ENCODE measurements at places on chromosomes 11 and 22. TPM values are rescaled to one million over a fixed set of nuclear protein-coding genes. Genes with fewer than 3 reads are reported as not detected.

The CHRM1 gene
- total RNA-seq, result 0.39 TPM

The APOL4 gene
- 4.3 TPM for total RNA-seq

The PDGFD gene
- total RNA-seq, result 8.1 TPM

The PTPN5 gene
- 10.2 TPM for total RNA-seq

The FOLR2 gene
- total RNA-seq, result 8.7 TPM

The FBLN1 gene
- total RNA-seq, result 42.2 TPM

The CRYBB3 gene
- 0.63 TPM for total RNA-seq

The C11orf52 gene
- 2.0 TPM for total RNA-seq

The SAMM50 gene
- total RNA-seq, result 50.3 TPM

The GPHA2 gene
- total RNA-seq, result 9.4 TPM

DNA sequence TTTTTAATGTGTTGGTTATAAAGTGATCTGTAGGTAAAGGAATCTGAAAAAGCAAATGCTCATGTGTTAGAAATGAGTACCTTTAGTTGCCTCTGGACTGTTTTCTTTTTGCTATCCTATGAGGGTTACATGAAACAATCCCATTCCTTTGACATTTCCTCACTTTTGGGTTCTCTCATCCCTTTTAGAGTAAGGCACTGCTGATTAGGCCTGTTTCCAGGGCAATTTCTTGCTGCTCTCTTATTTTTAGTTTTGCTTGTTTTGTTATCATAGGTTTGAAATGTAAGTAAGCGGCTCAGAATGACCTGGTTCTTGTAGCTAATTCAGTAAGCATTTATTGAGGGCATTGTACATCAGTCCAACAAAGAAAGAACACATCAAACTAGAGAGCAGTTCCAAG is 138.9 kb downstream of the DDX10 start:
- H3K36me3 ChIP-seq, result no peaks in the 10 kb centered on the region
- no peaks in the 10 kb centered on the region for H3K27me3 ChIP-seq
- DNase-seq, result no peak
- no peak overlapping the region for H3K4me3 ChIP-seq
- H3K4me1 ChIP-seq, result peaks cover 10% of the 10 kb centered on the region

GRCh38 chr11:85889676-85890579 is 34.7 kb downstream of the CCDC83 start:
- no peak overlapping the region for H3K4me3 ChIP-seq
- H3K27me3 ChIP-seq, result no peaks in the 10 kb centered on the region
- peaks cover 4% of the 10 kb centered on the region for H3K4me1 ChIP-seq
- no peaks in the 10 kb centered on the region for H3K36me3 ChIP-seq
- DNase-seq, result no peak
- H3K27ac ChIP-seq, result no peak overlapping the region

GRCh38 chr11:42465623-42466022 is 846.2 kb upstream of the API5 start:
- no peaks in the 10 kb centered on the region for H3K27me3 ChIP-seq
- no peak overlapping the region for H3K27ac ChIP-seq
- H3K36me3 ChIP-seq, result no peaks in the 10 kb centered on the region
- no peaks in the 10 kb centered on the region for H3K4me1 ChIP-seq

DNA sequence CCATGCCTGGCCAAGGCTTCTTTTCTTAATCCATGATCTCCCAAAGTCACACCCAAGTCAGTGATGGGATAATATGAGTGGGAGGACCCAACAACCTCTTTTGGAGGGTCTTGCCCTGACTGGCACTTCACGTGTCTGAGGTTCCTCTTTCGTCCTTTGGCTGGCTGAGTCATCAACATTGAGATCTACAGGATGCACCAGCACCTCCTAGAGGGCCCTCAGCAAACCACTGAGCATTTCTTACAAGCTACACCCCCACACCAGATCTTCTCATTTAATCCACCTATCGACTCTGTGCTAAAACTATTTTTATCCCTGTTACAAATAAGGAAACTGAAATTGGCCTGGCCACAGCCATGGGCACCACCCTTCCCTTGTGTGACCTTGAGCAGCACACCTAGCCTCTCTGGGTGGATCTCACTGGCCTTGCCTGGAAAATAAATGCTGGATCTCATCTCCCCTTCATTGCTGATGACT is 63.4 kb downstream of the FLI1 start:
- no peak overlapping the region for H3K4me3 ChIP-seq
- H3K4me1 ChIP-seq, result no peaks in the 10 kb centered on the region
- H3K36me3 ChIP-seq, result no peaks in the 10 kb centered on the region
- H3K27me3 ChIP-seq, result no peaks in the 10 kb centered on the region
- DNase-seq, result peak; percentile 31

DNA sequence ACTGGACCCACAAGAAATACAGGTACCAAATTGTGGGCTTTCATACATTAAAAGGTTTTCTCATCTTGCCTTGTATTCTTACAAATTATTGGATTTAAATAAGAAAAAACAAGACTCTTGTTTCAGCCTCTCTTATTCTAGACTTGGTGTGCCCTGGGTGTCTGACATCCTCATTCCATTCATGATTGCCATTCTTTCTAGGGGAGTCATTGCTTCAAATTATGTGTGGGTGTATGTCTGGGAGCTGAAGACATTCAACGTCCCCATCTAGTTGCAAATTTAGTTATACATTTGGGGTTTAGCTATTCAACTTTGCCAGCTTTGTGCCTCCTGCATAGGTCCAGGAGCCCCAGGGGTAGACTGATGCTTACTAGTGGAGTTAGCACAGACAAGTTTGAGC is 18.1 kb downstream of the MAML2 start:
- H3K27ac ChIP-seq, result peak overlapping the region; percentile 11
- H3K4me1 ChIP-seq, result peaks cover 46% of the 10 kb centered on the region
- no peak for DNase-seq
- no peaks in the 10 kb centered on the region for H3K36me3 ChIP-seq

- no peaks in the 10 kb centered on the region for H3K27me3 ChIP-seq
- H3K27ac ChIP-seq, result peak overlapping the region; percentile 85
- H3K36me3 ChIP-seq, result no peaks in the 10 kb centered on the region
- H3K4me1 ChIP-seq, result peaks cover 50% of the 10 kb centered on the region
- DNase-seq, result peak; percentile 69
Measured at GRCh38 chr11:8768625-8769333, 86.2 kb downstream of the RPL27A start.

GRCh38 chr22:29141078-29141688 is 64.5 kb upstream of the EMID1 start:
- no peak overlapping the region for H3K4me3 ChIP-seq
- peaks cover 17% of the 10 kb centered on the region for H3K4me1 ChIP-seq
- no peak for DNase-seq
- no peak overlapping the region for H3K27ac ChIP-seq
- no peaks in the 10 kb centered on the region for H3K27me3 ChIP-seq

- no peak overlapping the region for H3K4me3 ChIP-seq
- H3K4me1 ChIP-seq, result no peaks in the 10 kb centered on the region
- no peak overlapping the region for H3K27ac ChIP-seq
- H3K27me3 ChIP-seq, result no peaks in the 10 kb centered on the region
- DNase-seq, result peak; percentile 52
- H3K36me3 ChIP-seq, result no peaks in the 10 kb centered on the region
Measured at GRCh38 chr11:88103337-88104206, 71.7 kb downstream of the RAB38 start.

- no peak overlapping the region for H3K4me3 ChIP-seq
- H3K27me3 ChIP-seq, result no peaks in the 10 kb centered on the region
- no peak for DNase-seq
- no peaks in the 10 kb centered on the region for H3K36me3 ChIP-seq
- H3K27ac ChIP-seq, result no peak overlapping the region
Measured at GRCh38 chr11:103637831-103638230, 398.6 kb upstream of the DDI1 start.

DNA sequence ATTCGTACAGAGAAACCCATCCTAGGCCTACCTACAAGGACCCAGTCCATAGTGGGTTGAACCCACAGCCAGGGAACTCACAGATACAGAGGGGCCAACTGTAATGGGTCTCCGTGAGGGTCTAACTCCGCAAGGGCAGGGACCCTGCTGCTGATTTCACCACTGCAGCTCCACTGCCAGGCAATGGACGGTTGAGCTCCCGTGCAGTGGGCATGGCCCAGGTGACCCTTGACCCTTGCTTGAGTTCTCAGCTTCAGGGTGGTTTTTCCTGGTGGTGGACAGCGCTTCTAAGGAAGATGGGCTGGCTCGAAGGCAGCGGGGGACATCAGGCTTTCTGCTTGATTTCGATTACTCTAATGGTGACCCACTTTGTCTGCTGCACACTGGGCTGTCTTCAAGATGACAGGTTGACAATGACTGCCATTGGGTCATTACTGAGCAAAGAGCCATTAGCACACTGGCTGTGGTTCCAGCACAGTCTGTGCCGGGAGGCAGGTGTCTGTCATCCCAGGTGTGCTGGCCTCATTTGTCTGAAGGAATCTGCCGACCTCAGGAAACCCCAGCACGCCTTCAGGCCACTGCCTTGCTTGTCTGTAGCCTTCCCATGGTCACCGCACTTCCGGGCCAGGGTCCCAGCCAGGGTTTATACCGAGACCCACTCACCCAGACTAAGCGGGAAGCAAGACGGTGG is 3.7 kb upstream of the GAL start:
- no peaks in the 10 kb centered on the region for H3K4me1 ChIP-seq
- DNase-seq, result no peak
- no peak overlapping the region for H3K27ac ChIP-seq
- no peak overlapping the region for H3K4me3 ChIP-seq
- no peaks in the 10 kb centered on the region for H3K27me3 ChIP-seq
- no peaks in the 10 kb centered on the region for H3K36me3 ChIP-seq

- H3K4me1 ChIP-seq, result no peaks in the 10 kb centered on the region
- H3K4me3 ChIP-seq, result no peak overlapping the region
- no peaks in the 10 kb centered on the region for H3K36me3 ChIP-seq
- no peaks in the 10 kb centered on the region for H3K27me3 ChIP-seq
- H3K27ac ChIP-seq, result no peak overlapping the region
Measured at GRCh38 chr22:44988671-44989070, 21.1 kb downstream of the PHF21B start.

- no peaks in the 10 kb centered on the region for H3K36me3 ChIP-seq
- DNase-seq, result peak; percentile 81
- no peak overlapping the region for H3K4me3 ChIP-seq
- peak overlapping the region; percentile 78 for H3K27ac ChIP-seq
Measured at GRCh38 chr11:14539982-14540421, 19.8 kb upstream of the PSMA1 start.

GRCh38 chr11:44624761-44625221 is 59.3 kb downstream of the CD82 start:
- no peak overlapping the region for H3K27ac ChIP-seq
- H3K4me3 ChIP-seq, result no peak overlapping the region
- peak; percentile 9 for DNase-seq
- H3K27me3 ChIP-seq, result no peaks in the 10 kb centered on the region
- H3K4me1 ChIP-seq, result no peaks in the 10 kb centered on the region

DNA sequence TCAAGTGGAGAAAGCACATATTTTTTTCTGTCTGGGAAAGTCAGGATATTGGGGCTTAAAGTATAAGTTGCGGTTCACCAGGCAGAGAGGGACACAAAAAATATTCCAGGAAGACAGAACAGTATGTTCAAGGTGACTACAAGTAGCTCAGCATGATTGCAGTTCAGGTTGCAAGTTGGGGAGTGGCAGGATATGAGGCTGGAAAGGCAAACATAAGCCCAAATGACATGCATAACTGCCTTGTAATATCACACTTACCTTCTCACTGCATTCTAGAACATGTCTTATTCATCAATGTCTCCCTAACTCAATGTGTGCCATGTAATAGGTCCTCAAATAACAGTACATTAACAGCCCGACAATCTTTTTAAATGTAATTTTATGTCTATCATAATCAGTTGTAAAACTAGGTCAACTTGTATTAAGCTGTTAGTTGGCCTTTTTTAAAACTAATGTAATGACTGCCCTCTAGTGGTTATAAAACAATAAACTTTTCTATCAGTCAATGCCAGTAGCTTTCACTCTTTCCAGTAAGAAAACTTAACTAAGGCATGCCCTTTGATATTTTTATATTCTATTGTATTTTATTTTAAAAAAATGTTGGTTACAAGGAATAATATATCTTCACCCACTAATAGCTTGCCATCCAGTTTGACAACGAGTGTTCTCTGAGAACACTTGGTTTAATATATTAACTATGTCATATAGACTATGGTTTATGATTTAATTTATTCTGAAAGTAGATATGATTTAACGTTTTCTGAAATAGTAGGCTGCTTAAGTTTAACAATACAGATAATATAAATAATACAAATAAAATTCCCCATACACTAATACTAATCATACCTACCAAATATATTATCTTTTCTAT is 39.4 kb upstream of the CFAP300 start:
- H3K36me3 ChIP-seq, result no peaks in the 10 kb centered on the region
- DNase-seq, result no peak
- H3K27ac ChIP-seq, result no peak overlapping the region

GRCh38 chr11:131889760-131890581 is 519.6 kb downstream of the NTM start:
- H3K36me3 ChIP-seq, result no peaks in the 10 kb centered on the region
- no peak overlapping the region for H3K4me3 ChIP-seq
- H3K27ac ChIP-seq, result no peak overlapping the region
- DNase-seq, result no peak

- H3K4me3 ChIP-seq, result no peak overlapping the region
- peak; percentile 58 for DNase-seq
- no peaks in the 10 kb centered on the region for H3K27me3 ChIP-seq
- no peaks in the 10 kb centered on the region for H3K36me3 ChIP-seq
- H3K27ac ChIP-seq, result peak overlapping the region; percentile 99
Measured at GRCh38 chr11:114166897-114167323, 107.4 kb downstream of the ZBTB16 start.

DNA sequence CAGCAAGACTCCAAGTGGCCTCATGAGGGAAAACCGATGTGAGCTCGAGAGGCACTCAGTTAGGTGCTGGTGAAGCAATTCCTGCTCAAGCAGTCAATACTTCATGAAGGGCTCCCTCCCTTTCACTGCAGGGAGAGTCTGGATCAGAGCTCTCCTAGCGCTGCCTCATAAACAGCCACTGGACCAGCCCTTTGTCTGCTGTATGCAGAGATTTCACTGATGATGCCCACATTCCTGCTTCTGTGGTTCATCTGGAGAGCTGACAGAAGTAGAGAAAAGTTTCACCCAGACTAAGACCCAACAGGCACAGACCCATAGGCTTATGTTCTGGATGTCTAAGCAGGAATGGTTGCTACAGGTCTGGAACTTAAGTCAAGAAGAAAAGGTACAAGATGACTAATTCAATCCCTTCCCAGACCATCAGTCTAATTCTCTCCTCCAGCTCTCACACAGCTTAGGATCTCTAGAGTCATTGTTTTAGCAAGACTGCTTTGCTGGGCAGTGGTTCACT is 4.0 kb downstream of the UCP2 start:
- H3K27ac ChIP-seq, result no peak overlapping the region
- H3K4me1 ChIP-seq, result peaks cover 1% of the 10 kb centered on the region
- H3K4me3 ChIP-seq, result no peak overlapping the region
- H3K27me3 ChIP-seq, result no peaks in the 10 kb centered on the region
- no peak for DNase-seq
- H3K36me3 ChIP-seq, result no peaks in the 10 kb centered on the region

DNA sequence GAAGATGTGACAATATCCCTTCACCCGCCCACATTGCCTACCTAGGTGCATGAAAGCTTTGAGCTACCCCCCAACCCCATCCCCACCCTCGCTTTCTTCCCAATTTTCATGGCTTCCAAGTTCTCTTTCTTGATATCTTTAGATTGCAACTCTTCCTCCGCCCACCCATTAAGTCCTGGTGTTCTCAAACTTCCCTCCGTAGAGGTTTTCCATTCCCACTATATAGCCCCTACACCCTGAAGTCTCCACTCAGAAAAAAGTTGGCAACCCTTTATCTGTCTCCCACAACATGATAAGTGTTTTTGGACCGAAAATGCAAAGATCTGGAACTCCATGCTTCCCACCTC is 572 bp downstream of the ZNF70 start:
- peak overlapping the region; percentile 88 for H3K27ac ChIP-seq
- peak overlapping the region; percentile 64 for H3K4me3 ChIP-seq
- H3K27me3 ChIP-seq, result no peaks in the 10 kb centered on the region
- no peak for DNase-seq
- peaks cover 5% of the 10 kb centered on the region for H3K4me1 ChIP-seq
- H3K36me3 ChIP-seq, result no peaks in the 10 kb centered on the region

- no peak overlapping the region for H3K4me3 ChIP-seq
- no peak overlapping the region for H3K27ac ChIP-seq
- H3K36me3 ChIP-seq, result no peaks in the 10 kb centered on the region
- DNase-seq, result no peak
Measured at GRCh38 chr11:9680028-9680427, 16.2 kb downstream of the SWAP70 start.

Data from testis (tissue), 5 donors.